Stimulated activated CD4-positive, alpha-beta T cell treated with anti-CD3 and anti-CD28 coated beads, TNF-alpha, amount 100 ng/mL, for 4 hours (primary cell): ENCODE measurements at places on chromosomes 4 and X.

DNA sequence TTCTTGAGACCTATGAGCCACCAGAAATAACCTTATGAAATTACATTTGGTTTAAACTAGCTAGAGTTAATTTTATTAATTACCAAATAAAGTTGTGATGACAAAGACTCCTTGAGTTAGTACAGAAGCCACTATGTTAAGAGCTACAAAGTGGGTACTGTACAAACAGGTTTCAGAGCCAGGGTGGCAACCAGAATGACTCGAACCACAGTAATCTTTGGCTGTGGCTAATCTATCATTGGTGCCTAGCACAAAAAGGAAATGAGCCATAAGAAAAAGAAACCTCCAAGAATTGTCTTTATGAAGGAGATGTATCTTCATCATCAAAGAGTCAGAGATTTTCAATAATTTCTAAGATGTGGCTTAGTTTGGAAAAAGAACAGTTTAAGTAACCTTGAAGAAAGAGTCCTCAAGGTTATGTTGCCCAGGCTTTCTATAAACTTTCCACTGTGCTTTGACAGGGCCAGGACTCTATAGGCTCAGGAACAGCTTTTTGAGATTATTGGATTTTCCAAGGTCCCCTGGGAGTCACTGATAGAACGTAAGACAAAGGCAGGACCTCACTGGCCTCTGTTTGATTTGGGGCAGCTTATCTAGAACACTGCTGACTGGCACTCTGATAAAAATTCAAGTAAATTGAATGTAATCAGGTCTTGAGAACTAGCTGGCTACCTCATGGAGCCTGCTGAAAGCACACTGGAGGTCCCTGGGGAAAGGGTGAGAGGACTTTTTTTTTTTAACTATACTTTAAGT, 777.7 kb downstream of the STIM2 start:
- no peak for DNase-seq

- DNase-seq: no peak
Observed at GRCh38 chrX:40245488-40246071, 147.8 kb upstream of the BCOR start.

DNA sequence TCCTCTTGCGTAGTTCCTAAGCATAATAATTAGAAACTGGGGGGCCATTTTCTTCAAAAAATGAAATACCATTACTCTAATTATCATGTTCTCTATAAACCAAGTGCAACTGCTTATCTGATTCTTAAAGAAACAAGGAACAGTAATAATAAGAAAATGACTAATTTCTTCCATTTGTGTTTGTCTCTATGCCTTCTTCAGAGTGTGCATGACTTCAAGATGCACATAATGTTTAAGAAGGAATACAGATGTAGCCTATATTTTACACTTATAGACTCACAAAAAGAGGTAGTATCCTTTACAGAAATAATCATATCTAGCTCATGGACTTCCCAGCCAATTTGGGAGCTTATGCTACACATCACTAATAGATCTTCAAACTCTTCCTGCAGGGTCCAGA, 131.7 kb downstream of the CHRNA9 start:
- DNase-seq: no peak

GRCh38 chr4:3308691-3309090, 15.9 kb downstream of the RGS12 start:
- DNase-seq: no peak

- DNase-seq: no peak
Observed at GRCh38 chr4:171676555-171677215, 136.5 kb upstream of the GALNTL6 start.

GRCh38 chrX:81278616-81279015, 76.7 kb downstream of the SH3BGRL start:
- no peak for DNase-seq
